ENCODE measurements at places on chromosomes 7 and 10.

DNA sequence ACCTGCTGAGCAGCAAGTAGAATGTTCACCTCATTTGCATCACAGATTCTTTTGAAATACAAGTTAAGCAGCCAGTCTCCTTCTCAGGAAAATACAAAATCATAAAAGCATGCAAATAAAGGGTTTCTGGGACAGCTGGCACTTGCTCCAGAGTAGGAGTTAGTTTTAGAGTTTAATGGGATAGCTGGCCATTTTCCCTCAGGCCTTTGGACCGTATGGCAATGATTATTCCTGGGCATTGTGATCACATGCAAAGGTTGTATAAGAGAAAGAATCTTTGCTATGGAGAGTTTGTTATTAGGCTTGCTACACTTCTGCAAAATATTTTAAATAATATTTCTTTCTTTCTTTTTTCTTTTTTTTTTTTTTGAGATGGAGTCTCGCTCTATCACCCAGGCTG is 240.8 kb downstream of the CDK14 start:
- DNase-seq: no peak

GRCh38 chr7:20217193-20217948 is at the start of gene MACC1:
MACC1 (minus strand) TSS chr7:20217384; CDS start chr7:20161862, 55,522 bp downstream.
- DNase-seq: peak; percentile 60

DNA sequence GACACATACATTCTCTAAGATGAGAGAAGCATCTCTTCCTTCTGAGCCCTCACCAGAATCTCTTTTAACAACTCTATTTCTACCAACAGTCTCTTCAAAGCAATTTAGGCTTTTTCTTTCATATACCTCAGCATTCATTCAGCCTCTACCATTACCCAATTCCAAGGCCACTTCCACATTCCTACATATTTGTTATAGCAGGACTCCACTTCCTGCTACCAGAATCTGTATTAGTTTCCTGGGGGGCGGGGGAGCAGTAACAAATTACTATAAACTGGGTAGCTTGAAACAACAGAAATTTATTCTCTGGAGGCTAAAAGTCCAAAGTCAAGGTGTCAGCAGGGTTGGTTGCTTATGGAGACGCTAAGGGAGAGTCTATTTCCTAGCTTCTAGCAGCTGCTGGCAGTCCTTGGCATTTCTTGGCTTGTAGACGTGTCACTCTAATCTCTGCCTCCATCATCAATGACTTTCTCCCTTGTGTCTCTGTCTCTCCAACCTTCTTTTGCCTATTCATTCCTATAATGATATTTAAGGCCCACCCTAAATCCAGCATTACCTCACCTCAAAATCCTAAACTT is 7.4 kb downstream of the PRPS1L1 start:
- DNase-seq: no peak

GRCh38 chr10:119350502-119351097 is 143.2 kb downstream of the GRK5 start:
- no peak for DNase-seq

GRCh38 chr7:4136036-4136435 is 546.1 kb upstream of the FOXK1 start:
- DNase-seq: no peak

Measured in kidney glomerular epithelial cell (primary cell).